ENCODE measurements at places on chromosomes 4 and X.

GRCh38 chrX:107561468-107562215, 66.7 kb upstream of the PRPS1 start:
- no peak for DNase-seq

GRCh38 chr4:22410645-22411247, 105.1 kb downstream of the ADGRA3 start:
- peak; percentile 27 for DNase-seq

- DNase-seq = no peak
These were observed 3.1 kb upstream of the PPP2R2C start for GRCh38 chr4:6475492-6476020.

- no peak for DNase-seq
These were observed 421.5 kb upstream of the EPHA5 start for GRCh38 chr4:66091786-66092185.

- no peak for DNase-seq
These were observed 226.1 kb downstream of the ENOX2 start for GRCh38 chrX:130676861-130677260.

DNA sequence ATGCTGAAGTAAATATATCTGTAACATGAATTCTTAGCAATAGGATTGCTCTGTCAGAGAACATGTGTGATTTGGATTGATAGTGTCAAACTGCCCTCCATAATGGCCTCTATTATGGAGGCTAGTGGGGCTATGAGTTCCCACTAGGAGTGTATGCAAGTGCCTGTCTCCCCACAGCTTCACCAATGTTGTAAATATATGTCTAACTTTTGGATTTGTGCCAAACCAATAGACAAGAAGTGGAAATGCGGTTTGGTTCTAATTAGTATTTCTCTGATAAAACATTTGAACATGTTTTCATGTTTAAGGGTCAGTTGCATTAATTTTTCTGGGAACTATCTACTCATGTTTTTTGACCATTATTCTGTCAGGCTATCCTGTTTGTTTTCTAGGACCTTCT, 28.1 kb downstream of the GPAT3 start:
- no peak for DNase-seq

GRCh38 chr4:56311299-56311975, 75.9 kb downstream of the AASDH start:
- DNase-seq = peak; percentile 13

DNA sequence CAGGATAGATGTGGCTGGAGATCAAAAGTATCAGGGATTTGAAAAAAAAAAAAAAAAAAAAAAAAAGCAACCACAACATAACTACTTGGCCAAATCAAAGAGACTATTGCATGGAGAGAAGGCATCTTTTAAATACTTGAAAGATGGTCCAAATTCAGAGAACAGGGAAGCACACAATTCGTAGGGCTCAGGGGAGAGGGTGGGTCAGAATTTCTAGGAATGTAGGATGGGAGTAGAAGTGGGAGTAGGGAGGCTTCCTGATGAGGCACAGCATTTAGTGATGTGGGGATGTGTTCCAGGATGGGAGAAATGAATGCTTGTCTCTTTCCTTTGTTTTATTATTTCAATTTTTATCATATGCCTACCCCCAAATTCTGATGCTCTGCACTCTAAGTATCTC, 36.3 kb downstream of the RTL3 start:
- DNase-seq = no peak

DNA sequence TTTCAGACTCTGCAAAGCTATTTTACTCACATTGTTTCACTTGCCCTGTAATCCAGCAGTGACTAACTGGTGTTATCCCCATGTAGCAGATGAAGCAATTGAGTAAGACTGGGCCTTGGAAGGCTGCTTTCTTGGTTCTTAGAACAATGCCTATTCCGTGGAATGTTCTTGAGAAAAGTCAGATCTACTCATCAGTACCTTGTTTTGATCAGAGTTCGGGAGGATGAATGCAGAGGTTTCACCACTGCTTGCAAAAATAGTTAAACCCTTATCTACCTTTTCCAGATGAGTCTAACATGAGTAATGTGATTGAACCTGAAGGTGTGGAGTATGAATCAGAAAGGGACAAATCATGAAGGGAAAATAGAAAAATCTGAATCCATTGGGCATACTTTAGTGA, 1.8 kb downstream of the MAOB start:
- no peak for DNase-seq

- no peak for DNase-seq
These were observed 302.9 kb upstream of the FTHL17 start for GRCh38 chrX:31374786-31375185.

- DNase-seq = no peak
These were observed 54.2 kb downstream of the RPS3A start for GRCh38 chr4:151153585-151153984.

GRCh38 chr4:143347484-143348111, 10.9 kb downstream of the GAB1 start:
- no peak for DNase-seq

GRCh38 chr4:15013585-15013984, 11.3 kb downstream of the CPEB2 start:
- DNase-seq = no peak

DNA sequence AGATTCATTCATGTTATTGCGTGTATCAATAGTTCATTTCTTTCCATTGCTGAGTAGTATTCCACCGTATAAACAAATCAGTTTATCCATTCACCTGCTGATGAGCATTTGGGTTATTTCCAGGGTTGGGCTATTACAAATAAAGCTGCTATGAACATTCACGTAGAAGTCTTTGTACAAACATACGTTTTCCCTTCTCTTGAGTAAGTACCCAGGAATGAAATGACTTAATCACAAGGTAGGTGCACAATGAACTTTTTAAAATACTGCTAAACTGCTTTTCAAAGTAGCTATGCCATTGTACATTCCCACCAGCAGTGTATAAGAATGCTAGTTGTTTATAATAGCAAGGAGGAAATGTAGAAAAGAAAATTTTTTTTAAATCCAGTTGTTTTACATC, 35.9 kb downstream of the SYTL4 start:
- DNase-seq = no peak

DNA sequence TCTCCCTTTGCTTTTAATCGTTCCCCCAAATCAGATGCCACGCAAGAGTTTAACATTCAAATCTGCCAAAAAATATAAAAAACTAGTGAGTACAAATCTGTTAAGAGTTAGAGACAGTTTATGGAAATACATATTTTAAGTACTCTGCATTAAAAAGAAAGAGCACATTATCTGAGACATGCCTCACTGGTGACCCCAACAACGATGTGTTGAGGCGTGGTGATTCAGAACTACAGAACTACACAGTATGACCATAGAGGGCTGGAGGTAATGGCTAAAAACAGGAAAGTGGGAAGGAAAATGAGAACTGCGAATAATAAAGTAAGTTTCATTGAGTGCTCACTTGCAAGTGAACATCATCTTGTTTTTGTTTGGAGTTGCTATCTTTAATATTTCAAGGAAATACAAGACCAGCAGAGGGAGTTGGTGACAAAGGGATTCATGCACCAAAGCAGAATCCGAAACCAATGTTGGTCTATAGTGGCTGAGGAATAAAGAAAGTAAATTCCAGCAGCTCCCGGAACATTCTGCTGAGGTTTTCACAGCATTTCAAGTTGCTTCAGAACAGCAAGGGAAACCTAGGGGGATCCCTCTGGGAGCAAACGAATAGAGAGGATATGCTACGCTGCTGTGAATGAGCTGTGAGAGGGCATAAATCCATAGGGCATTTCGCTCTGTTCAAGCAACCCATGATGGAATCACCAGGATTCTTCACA, 92.2 kb downstream of the DCHS2 start:
- DNase-seq = no peak

DNA sequence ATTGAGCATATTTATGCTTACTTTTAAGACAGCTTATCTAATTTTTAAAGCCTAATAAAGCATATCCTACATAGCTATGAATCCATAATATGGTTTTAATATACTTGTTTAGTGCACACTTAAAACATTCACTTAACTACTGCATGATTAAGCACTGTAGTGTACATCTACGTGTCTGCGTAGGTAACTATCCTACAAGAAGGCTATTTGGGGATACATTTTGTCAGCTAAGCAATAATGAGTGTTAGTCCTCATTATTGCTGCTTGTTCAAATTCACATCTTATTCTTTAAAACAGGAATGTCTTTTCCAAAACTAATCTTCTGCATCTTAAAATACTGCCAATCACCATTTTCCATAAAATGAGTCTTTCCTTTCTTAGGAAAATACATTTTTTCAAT, 38.6 kb downstream of the GASK1B start:
- DNase-seq = no peak

All from hippocampal formation (tissue), 2 donors.